Stimulated activated CD8-positive, alpha-beta memory T cell treated with anti-CD3 and anti-CD28 coated beads, Interleukin-7, amount 100 ng/mL, for 24 hours (primary cell): ENCODE measurements at places on chromosomes 4 and X.

DNA sequence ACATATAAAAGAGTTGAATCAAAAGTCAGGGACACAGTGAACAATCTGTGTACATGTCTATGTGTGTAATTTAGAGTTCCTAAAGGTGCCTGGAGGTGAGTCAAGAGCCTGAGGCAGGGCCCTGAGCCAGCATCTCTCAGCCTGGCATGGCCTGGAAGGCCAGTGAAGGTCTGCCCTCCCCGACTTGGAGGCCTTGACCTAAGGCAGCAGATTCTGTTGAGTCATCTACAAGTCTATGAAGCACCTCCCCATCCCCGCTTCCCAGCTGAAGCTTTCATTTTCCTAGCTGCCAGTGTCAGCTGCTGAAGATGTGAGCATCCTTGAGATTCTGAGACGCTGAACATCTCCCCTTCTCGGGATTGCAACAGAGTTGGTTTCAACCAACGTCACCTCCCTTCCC, 583.9 kb downstream of the BCOR start:
- DNase-seq: no peak

GRCh38 chrX:41734530-41734929, 10.5 kb downstream of the GPR82 start:
- no peak for DNase-seq

DNA sequence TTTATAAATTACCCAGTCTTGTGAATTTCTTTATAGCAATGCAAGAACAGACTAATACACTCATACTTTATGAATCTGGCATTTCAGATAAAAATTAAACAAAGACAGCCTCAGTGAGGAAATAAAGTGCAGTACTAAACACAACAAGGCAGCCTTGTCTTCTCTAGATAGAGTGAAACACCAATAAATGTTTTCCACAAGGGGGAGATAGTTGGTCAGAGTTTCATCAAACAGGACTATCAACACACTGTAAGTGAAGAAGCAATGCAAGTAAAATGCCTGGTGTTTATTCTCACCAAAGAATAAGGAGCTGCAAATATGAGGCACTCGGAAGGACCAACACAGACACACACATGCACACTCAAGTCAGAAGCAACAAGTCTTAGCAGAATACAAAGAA, 62.8 kb downstream of the FAM9B start:
- no peak for DNase-seq

GRCh38 chr4:16337936-16338335, 111.7 kb upstream of the TAPT1 start:
- no peak for DNase-seq

DNA sequence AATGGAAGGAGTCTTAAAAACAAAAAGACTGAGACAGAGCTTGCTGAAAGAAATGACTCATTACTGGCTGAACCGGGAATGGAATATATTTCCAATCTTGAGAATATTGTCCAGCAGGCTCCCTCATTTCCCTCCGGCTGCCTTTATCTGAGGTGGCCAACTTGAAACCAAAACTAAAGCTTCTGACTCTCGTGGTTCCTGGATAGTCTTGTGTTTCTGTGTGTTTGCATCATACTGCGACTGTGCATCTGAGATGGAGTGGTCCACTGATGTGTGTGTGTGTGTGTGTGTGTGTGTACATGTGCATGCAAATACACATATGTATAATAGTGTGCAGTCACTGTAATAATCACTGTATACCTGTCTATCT, 145.6 kb upstream of the SCML1 start:
- DNase-seq: no peak

DNA sequence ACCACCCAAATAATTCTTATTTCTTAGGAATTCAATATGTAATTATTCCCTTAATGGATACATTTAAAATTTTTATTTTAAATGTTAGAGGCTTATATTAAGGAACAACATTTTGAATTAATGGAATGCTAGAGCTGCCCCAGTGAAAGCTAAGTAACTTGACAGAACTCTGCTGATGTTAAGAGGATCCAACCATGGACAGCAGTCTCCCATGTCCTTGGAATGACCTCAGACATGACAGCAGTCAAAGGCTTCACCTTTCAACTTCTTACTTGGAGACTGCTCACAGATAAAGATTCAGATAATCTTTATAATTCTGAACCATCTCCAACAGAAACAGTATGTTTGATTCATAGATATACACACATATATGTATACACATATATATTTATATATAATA, 17.2 kb downstream of the PDLIM3 start:
- no peak for DNase-seq

DNA sequence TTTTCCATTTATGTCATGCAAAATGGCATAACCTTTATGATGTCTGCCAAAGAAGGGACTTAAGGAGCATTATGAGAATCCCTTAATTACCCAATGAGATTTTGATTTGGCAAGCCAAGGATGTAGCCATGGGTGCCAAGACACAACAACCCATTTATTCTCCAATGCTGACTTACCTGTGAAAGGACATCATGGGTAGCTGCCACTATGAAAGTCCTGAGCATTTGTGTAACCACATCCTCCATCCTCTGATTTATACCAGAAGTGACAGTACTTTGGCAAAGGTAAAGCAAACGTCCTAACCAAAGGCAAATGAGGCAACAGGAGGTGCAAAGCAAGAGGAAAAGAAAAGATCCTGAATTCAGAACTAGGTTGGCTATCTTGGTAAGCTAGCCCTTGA, 87.3 kb upstream of the EMCN start:
- DNase-seq: no peak

DNA sequence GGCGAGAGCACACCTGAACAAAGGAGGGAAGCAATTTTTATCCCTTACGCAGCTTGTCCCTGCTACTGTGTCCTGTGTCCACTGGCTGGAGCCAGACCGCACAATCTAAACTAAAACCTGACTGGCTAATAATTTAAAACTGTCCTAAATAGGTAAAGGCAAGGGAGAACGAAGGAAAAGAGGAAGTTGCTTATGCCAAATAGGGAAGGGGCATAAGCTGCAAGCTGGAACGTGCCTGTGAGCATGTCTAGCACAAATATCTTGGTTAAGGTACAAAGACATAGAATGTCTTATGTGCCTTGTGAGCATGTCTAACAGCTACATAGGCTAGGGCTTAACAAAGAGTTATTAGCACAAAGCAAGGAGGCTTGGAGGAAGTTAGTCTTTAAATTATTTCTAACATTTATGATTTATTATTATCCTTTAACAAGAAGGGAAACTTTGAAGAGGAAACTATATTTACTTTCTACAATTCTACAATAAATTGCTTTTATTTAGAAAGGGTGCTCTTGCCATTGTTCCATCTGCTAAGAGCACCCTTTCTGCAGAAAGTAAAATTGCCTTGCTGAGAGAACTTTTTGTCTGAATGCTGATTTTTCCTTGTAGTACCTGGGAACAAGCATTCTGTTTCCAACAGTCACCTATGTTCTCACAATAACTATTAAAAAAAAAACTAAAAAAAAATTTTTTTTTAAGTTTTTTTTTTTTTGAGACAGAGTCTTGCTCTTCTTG, 80.6 kb upstream of the CBR4 start:
- DNase-seq: no peak

DNA sequence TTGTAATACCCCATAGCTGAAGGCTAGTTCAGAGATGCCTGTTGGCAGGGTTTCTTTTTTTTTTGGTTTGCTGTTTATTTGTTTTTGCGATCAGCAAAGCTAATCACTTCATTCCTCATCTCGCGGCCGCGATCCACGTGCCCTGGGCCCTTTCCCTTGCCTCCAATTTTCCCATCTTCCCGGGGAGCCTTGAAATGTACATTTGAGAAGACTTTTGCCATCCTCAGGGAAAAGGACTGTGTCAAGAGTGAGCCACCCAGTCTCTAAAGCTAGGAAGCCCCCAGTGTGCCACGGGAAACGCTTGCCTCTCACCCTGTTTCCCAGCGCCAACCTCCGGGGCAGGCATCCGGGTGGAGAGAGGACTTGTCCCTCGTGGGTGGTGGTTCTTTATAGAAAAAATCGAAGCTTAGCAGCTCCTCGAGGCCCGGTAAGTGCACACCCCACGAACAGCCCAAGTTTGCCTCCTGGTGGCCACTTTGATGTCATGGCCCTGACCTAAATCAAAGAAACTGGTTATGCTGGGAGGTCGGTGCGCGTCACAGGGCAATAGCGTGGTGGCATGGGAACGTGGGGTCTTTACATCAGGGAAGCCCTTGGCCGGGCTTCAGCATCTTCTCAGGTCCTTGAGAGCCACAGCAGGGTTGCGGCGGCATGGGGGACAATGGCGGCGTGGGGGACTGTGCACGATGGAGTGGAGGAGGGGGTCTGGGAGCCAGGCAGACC, 42.0 kb downstream of the MAP7D3 start:
- no peak for DNase-seq

GRCh38 chrX:71118985-71119535, 664 bp downstream of the MED12 start:
- DNase-seq: no peak

DNA sequence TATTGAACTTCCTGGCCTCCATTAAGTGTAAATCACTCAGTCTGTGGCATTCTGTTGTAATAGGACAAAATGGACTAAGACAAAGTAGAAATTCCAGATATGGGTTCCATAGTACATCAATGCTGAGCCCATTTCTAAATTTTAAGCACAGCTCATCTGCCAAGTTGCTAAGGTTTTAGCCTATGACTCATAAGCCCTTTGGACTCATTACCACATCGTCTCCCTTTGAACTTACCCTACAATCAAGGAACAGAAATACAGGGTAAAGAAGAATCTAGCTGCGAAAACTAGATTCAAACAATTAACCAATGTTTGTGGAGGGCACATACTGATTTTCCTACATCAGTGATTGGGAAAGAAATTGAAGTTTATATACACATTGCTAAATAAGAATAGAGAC, 31.8 kb downstream of the NAA11 start:
- no peak for DNase-seq

DNA sequence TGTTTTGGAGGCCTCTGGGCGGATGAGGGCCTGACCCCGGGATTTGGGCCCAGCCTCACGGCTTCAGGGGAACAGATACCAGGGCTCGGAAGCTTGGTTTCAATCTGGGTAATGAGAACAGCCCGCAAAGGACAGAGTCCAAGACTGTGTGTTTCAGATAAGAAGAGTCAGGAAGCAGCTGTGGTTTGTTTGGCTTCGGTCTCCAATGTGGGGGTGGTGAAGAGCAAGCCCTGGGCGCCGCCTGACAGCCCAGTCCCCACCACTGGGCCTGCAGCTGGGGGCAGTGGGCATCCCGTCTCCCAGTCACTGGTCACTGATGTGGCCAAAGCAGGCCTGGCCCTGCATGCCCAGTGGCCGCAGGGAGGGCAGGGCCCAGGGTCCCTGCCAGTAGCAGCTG, 9.1 kb downstream of the WFS1 start:
- no peak for DNase-seq

DNA sequence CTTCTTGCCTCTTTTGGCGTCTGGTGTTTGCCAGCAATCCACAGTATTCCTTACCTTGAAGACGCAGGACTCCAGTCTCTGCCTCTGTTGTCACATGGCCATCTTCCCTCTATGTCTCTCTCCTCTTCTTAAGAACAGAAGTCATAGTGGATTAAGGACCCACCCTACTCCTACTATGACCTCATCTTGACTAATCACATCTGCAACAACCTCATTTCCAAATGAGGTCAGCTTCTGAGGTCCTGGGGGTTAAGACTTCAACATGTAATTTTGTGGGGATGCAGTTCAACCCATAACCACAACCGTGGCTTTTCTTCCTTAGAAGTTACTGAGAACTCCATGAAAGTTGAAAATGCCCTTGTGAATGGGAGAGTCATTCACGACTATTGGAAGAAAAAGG, 23.3 kb downstream of the TLR8 start:
- no peak for DNase-seq

- no peak for DNase-seq
Observed at GRCh38 chr4:174528226-174528625, 5.9 kb upstream of the HPGD start.

GRCh38 chr4:116899561-116899960, 185.8 kb downstream of the TRAM1L1 start:
- no peak for DNase-seq

GRCh38 chr4:182680234-182680653, 236.9 kb downstream of the DCTD start:
- no peak for DNase-seq

DNA sequence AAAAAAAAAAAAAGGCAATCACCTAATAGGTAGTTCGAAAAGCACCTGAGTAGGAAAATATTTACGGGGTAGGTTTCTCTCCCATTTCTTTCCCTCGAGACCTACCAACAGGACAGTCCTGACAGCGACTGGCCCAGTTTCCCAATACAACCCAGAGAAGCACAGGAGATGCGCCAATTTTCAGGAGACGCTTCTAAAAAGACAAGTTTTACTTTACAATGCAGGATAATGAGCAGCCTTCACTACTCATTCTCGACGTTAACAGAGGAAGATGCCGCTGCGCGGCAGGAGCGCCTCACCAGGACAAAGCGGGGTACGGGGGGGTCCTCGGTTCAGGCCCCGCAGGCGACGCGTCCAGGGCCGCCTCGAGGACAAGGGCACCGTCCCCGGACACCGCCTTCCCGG, 708 bp downstream of the BCLAF3 start:
- no peak for DNase-seq

DNA sequence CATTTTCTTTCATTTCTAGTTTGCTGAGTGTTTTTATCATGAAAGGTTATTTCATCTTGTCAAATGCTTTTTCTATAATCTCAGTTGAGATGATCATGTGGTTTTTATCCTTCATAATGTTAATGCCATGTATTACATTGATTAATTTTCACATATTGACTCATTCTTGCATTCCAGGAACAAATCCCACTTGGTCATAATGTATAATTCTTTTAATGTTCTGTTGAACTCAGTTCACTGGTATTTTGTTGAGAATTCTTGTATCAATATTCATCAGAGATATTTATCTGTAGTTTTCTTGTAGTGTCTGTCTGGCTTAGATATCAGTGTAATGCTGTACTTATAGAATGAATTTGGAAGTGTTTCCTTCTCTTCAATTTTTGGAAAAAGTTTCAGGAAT, 16.7 kb upstream of the LHFPL1 start:
- no peak for DNase-seq

DNA sequence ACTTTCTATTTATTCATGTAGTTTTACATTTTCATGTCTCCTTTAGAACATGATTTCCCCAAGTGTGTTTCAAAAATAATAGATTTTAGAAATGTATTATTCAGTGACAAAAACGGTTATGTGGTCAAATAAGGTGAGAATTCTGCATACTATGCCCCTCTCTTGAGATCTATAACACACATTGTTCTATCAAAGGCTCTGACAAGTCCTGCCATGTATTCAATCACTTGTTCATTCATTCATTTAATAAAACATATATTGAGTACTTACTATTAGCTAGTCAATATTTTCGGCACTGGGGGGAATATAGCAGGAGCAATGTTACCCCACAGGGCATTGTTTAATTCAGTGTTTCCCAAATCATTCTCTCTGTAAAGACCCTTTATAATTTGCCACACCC, 58.4 kb upstream of the FGF13 start:
- no peak for DNase-seq

DNA sequence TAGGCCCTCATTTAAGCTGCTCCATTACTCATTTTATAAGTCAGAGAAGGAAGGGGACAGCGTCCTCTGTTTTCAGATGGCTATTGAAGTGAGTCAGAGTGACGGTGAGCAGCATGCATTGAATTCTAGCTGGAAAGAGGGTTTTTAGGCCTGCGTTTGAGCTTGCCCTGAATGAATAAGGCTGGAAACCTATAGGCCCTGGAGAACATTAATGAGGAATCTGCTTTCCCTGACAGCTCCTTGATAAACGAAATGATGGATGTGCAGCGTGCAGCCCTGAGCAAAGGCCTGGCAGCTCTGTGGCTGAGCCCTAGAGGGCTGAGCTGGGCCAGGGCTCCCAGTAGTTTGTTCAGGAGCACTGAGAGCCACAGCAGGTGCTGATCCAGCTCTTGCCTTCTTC, 33.4 kb downstream of the TBL1X start:
- no peak for DNase-seq

GRCh38 chrX:10049236-10049635, 82.1 kb downstream of the CLDN34 start:
- DNase-seq: no peak
